ENCODE measurements at places on chromosomes 12 and 14.
A peak's percentile ranks its signal among the peaks of the same experiment; 100 is the strongest.

DNA sequence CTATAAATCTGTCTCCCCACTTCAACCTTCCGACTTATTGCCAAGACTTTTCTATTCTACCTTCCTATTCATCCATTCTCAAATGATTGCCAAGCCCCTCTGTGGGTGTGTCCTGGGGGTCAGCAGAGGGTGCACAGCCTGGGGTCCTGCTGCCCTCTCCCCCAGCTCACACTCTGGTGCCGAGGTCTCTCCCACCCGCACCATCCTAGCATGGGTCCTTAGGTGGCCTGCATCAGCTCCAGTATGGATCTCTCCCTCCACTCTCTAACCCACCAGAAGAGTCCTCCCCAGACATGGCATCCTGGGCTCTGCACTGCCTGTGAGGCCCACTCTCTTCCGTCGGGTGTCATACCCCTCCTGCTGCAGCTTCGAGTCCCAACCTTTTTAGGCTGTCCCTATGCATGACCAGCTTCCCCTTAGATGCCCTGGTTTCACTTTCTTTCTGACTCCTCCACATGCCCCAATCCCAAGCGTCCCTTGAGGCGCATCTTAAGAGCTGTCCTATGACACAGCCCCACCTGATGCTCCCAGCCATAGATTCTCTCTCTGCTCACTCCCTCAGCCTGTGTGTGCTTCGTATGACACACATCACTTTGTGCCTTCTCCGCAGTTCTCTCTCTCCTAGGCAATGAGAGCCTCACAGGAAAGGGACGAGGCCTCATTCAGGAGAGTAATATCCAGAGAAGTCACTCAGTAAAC is 43.9 kb downstream of the GIT2 start:
- H3K27me3 ChIP-seq: no peaks in the 10 kb centered on the region
- peaks cover 71% of the 10 kb centered on the region for H3K36me3 ChIP-seq
- DNase-seq: no peak

DNA sequence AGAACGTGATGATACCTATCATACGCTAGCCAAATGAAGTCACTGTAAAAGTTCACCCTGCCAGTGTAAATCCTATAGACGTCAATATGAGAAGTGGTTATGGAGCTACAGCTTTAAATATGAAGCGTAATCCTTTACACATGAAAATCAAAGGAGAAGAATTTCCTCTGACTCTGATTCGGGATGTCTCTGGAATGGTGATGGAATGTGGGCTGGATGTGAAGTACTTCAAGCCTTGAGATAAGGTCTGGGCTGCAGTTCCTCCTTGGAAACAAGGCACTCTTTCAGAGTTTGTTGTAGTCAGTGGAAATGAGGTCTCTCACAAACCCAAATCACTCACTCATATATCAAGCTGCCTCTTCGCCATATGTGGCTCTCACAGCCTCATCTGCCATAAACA is 53.1 kb upstream of the NAP1L1 start:
- no peaks in the 10 kb centered on the region for H3K27me3 ChIP-seq
- DNase-seq: no peak
- H3K27ac ChIP-seq: no peak overlapping the region
- H3K4me1 ChIP-seq: peaks cover 3% of the 10 kb centered on the region
- no peaks in the 10 kb centered on the region for H3K36me3 ChIP-seq
- H3K4me3 ChIP-seq: no peak overlapping the region

- H3K27me3 ChIP-seq: no peaks in the 10 kb centered on the region
- H3K36me3 ChIP-seq: no peaks in the 10 kb centered on the region
- DNase-seq: no peak
- H3K4me1 ChIP-seq: no peaks in the 10 kb centered on the region
- H3K27ac ChIP-seq: no peak overlapping the region
These were observed 252.5 kb downstream of the SLC6A15 start for GRCh38 chr12:84660139-84660538.

DNA sequence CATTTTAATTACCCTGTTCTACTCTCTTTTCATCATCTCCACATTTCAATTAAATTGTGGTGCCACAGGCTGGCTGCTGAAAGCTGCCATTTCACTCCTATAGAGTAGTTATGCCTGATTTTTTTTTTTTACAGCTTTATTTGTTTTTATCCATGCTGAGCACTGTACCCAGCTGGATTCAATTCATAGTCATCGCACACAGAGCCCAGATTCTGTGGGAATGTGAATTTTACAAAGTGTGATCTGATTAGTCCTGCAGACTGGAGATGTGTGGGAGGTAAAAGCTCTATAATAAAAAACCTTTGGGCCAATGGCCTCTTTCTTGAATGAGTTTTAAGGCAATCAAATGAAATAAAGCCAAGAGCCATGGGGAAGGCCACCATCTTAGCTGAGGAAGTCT is 190.2 kb downstream of the ANO4 start:
- H3K27ac ChIP-seq: no peak overlapping the region
- DNase-seq: no peak
- H3K4me1 ChIP-seq: no peaks in the 10 kb centered on the region
- no peak overlapping the region for H3K4me3 ChIP-seq
- H3K27me3 ChIP-seq: no peaks in the 10 kb centered on the region

GRCh38 chr12:116325336-116325664 is 47.8 kb upstream of the MED13L start:
- peak; percentile 71 for DNase-seq
- peak overlapping the region; percentile 89 for H3K27ac ChIP-seq
- no peaks in the 10 kb centered on the region for H3K27me3 ChIP-seq
- peak overlapping the region; percentile 40 for H3K4me3 ChIP-seq
- peaks cover 8% of the 10 kb centered on the region for H3K36me3 ChIP-seq

DNA sequence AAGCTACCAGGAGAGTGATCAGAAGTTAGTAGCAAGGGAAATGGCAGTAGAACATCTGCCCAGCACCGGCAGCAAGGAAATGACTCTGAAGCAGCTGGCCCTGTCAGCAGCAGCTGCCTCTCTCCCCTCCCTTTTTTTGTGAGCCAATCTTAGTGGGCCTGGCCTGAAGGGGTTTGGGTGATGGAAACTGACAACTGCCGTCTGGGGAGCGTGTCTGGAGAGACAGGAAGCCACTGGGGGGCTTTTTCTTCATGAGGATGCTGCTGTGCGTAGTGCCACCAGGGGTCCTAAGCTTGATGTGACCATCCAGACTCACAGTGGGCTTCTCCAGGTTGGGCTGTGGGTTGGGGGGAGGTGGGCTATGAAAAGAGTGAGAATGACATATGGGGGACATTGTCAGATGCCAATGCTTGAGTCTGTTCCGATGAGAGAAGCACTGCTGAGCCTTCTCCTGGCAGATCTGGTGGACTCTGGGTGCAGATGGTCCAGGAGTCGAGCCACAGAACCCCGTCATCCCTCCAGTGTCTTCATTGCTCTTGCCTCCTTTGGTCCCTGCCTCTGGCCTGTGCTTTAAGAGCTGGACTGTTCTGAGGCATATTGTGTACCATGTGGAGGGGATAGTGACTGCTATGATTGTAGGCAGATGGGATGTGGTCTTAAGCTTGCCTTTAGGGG is 87.6 kb upstream of the HIF1A start:
- H3K27me3 ChIP-seq: no peaks in the 10 kb centered on the region
- H3K36me3 ChIP-seq: peaks cover 7% of the 10 kb centered on the region
- DNase-seq: no peak
- no peak overlapping the region for H3K27ac ChIP-seq

DNA sequence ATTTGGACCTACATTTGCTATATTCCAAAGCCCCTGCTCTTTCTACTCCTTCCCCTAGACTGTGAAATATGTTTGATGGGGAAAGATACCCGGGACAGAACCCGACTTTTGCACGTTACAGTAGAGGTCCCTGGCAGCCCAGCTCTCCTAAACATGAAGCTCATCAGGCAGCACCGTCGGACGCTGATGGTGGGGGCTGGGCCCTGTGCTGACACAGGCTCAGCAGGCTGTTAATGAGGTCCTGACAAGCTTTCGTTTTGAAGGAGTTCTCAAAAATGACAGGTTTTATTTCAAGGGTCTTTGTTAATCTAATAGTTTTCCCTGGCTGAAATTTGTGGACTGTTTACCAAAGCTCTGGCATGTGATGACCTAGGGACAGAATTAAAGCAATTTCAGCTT is 102.3 kb downstream of the SLC25A47 start:
- H3K4me1 ChIP-seq: peaks cover 14% of the 10 kb centered on the region
- H3K36me3 ChIP-seq: no peaks in the 10 kb centered on the region
- H3K27ac ChIP-seq: peak overlapping the region; percentile 11
- H3K27me3 ChIP-seq: no peaks in the 10 kb centered on the region
- no peak overlapping the region for H3K4me3 ChIP-seq
